ENCODE measurements at places on chromosomes 11 and 22. TPM values are rescaled to one million over a fixed set of nuclear protein-coding genes. Genes with fewer than 3 reads are reported as not detected.

Gene APOL3
- polyA plus RNA-seq, result 3.8 TPM

Gene MISFA
- polyA plus RNA-seq, result 1.4 TPM

Gene SCGB1C1
- polyA plus RNA-seq, result not detected

Gene SLC16A8
- polyA plus RNA-seq, result not detected

Gene SLCO2B1
- 19.8 TPM for polyA plus RNA-seq
